Activated CD4-positive, alpha-beta T cell treated with anti-CD3 and anti-CD28 coated beads for 4 hours (primary cell): ENCODE measurements at places on chromosomes 4 and X.

DNA sequence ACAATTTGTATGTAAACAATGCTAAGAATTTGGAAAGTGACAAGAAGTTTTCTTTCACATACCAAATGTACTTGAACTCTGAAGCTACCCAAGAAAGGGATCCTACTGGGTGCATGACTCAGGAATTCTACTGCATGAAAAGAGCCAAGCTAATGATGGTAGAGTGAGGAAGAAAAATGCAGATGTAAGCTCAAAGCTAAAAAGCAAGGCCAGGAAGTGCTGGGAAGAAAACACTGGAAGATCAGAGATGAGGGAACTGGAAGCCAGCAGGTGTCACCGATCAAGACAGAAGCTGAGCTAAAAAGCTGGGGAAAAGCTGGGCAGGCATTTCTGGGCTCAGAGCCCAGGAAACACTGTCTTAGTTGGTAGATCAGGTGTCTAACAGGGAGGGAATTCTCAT lies 449.1 kb downstream of the NKX6-1 start:
- no peak for DNase-seq

DNA sequence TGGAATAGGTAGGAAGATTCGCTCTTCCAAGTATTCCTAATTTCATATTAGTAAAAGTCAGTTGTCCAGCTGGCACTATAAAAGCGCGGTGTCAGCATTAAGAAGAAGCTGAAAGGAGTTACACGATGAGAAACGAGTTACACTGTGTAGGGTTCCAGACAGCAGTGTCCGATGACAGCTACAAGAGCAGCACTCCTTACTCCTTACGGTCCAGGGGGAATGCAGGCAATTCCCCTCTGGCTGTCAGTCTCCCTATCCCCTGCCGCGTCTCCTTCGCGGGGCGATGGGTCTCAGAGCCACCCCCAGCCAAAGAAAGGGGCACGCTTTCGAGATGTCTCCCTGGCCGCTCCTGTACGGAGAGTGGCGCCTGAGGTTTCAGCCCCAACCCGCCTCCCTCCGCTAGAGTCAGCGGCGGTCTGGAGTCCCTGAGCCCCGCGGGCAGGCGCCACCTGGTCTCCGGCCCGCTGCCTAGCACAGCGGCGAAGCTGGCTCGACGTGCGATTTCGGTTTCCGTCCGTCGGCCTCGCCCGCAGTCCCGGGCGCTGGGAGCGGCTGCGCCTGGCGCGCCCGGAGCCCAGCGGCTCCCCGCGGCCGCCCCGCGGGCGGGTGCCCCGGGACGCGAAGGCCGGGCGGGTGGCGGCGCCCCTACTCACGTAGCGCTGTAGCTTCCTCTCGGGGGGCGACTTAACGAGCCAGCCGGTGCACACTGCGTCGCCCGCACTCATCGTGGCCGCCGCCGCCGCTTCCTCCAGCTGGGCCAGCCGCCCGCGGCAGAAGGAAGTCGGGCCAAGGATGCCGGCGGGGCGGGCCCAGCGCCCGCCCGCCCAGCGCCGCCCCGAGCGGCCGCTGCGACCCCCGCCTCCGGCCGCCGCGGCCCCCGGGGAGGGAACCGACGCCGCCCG lies at the start of gene GAB3:
Gene GAB3 (minus strand): TSS at position 777 of the 902 bp plus-strand sequence. CDS start 52 bp downstream, at position 725.
- peak; percentile 35 for DNase-seq

GRCh38 chr4:151879705-151880445 lies 119.1 kb upstream of the GATB start:
- DNase-seq, result no peak

- no peak for DNase-seq
These were observed 2.5 kb downstream of the ARAP2 start for GRCh38 chr4:36241771-36242170.

- no peak for DNase-seq
These were observed 41.7 kb downstream of the RBM46 start for GRCh38 chr4:154822775-154823174.

- no peak for DNase-seq
These were observed 108.0 kb upstream of the LEF1 start for GRCh38 chr4:108276690-108277089.

GRCh38 chr4:150140774-150141400 lies 62.6 kb downstream of the DCLK2 start:
- DNase-seq, result no peak

DNA sequence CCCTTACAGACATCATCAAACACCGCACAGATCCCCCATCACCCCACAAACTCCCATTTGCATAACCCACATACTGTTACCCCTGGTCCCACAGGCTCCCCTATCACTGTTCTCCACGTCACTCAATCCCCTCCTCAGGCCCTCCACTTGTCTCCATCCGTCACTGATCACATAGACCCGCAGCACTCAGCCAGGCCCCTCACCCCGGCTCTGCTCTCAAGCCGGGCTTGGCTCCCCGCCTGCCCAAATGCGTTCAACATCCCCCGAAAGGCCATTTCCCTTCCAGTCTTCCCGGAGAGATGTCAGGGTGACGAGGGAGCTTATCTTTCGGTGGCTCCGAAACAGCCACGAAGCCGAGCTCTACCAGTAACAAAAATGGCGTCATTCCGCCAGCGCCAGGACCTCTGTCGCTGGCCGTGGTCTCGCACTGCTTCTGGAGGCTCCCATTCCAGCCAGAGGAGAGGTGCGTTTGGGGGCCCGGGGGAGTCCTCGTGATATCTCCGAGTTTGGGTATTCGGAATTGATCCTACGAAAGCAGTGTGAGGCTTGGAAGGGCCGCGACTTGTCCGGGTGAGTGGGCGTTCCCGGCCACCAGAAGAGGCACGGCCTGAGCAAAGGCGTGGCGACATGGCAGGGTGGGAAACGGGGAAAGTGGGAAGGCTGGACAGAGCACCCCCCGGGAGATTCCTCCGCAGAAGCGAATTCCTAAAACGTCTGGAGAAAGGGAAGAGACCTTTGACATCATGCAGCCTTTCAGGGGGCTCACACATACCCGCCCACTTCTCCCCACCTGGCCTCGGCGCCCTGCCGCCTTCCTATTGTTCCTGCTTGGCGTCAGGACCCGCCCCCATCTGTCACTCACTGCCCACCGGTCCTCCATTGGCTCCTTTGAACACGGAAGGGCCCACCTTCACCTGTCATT lies at the start of gene ZNF630:
Gene ZNF630 (minus strand): TSS at position 577 of the 922 bp plus-strand sequence. CDS start 4,754 bp downstream, outside the sequence.
- DNase-seq, result peak; percentile 54

GRCh38 chr4:107283587-107284559 lies 247.8 kb upstream of the DKK2 start:
- DNase-seq, result no peak

GRCh38 chrX:134338527-134338926 lies 101.5 kb downstream of the CCDC160 start:
- DNase-seq, result no peak

- no peak for DNase-seq
These were observed 38.4 kb upstream of the HUWE1 start for GRCh38 chrX:53724872-53725271.

GRCh38 chr4:84498203-84498934 lies 723 bp downstream of the NKX6-1 start:
- no peak for DNase-seq

- no peak for DNase-seq
These were observed 6.2 kb downstream of the GK start for GRCh38 chrX:30659421-30659820.

DNA sequence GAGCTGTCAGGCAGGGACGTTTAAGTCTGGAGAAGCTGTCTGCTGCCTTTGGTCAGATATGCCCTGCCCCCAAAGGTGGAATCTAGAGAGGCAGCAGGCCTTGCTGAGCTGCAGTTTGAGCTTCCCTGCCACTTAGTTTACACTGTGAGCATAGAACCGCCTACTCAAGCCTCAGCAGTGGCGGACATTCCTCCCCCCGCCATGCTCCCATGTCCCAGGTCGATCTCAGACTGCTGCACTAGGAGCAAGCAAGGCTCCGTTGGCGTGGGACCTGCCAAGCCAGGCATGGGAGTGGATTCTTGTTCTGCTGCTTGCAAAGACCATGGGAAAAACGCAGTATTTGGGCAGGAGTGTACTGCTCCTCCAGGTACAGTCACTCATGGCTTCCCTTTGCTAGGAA lies 24.3 kb downstream of the PLK4 start:
- no peak for DNase-seq

GRCh38 chr4:2248044-2248780 lies 6.3 kb upstream of the HAUS3 start:
- no peak for DNase-seq

DNA sequence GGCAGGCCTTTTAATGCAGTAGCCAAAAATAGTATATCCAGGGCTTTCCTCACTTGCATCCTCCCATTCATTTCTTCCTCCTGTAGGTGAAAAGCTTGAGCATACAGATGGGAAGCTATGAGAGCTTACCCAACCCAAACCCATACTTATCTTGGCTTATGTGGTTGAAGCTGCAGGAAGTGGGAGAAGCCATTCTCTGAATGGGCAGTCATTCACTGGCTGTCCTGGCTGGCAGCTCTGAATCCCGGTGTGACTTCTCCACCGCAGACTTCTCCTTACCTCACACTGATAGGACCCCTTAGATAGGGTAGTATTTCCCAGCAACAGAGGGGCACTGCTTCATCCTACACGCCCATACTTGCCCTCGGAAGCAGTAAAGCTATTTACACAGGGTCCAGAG lies 125.4 kb downstream of the AMMECR1 start:
- DNase-seq, result no peak

- no peak for DNase-seq
These were observed 456.8 kb downstream of the PRR32 start for GRCh38 chrX:127276326-127276725.
